OCI-M1 (cell line): ENCODE measurements at places on chromosomes 16 and 17.

GRCh38 chr16:84726669-84727467 lies 27.1 kb downstream of the USP10 start:
- DNase-seq, result peak; percentile 84

DNA sequence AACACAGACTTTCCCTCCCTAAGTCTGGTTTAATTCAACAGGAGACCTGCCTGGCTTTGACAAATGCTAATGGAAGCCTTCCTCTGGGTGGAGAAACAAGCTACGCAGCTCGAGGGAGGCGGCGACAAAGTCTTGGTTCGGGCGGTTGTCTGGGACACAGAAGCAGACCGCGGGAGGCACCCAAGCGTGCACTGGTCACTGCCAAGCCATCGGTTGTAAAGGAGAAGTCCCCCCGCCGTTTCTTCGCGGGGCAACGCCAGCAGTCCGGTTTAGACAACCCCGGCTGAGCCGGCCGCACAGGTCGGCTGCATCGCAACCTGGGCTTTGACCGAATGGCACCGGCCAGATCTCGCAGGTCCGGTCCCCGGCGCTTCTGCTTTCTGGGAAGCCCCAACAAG lies 586 bp downstream of the GLYR1 start:
- DNase-seq, result peak; percentile 59

- DNase-seq, result peak; percentile 37
Observed at GRCh38 chr16:85027958-85028684, 526 bp downstream of the KIAA0513 start.

DNA sequence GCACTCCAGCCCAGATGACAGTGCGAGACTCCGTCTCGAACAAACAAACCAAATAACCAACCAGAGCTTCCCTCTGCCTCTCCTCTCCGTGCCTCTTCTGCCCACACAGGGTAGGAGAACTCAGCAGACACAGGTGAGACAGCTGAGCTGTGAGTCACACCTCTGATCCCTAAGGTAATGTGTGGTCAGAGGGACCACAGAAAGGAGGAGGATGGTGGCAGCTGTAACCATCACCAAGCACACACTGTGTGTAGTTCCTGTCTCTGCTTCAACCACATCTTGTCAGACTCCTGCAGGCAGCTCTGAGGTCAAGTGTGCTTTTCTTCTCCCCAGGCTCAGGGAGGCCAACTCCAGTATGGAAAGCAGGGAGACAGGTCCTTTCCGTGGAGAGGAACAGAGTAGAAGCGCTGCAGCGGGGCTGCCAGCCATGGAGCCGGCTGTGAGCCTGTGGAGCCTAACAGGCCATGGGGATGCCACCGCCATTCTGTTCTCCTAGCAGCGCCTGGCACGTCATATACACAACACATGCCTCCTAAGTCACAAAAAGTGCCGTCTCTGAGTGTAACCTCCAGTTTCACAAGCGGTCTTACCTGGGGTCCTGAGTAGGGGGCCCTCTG lies 7.1 kb downstream of the NUDT16L1 start:
- DNase-seq, result no peak

- DNase-seq, result no peak
Observed at GRCh38 chr16:22989598-22989997, 159.7 kb downstream of the USP31 start.

DNA sequence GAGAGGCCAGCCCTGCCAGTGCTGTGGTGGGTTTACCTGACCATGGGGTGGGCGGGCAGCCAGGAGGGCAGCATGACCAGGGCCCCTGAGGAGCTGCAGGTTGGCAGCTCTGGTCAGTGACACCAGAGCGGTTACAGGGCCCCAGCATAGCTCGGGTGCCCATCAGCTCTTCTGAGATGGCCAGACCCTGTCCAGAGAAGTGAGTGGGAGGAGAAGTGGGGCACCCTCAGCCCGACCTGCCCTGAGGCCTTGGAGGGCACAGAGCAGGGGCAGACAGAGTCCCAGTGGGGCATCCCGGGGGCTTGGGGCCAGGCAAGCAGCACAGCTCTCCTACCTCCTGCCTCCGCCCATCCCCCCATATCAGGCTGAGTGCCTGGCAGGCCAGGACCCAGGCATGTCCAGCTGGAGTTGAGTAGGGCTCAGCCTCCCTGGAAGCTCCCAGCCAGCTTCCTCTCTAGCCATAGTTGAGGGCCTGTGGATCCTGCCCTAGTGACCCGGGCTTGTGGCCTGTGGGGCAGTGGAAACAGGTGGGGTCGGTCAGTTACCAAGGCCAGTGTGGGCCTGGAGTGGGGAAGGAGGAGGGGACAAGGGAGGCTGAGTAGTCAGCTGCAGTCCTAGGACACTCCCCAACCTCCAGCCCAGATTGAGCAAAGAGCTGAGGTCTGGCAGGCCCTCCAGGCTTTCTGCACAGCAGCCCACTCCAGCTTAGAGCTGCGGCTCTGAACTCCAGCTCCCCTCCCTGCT lies 83.5 kb downstream of the AMFR start:
- no peak for DNase-seq

- DNase-seq, result no peak
Observed at GRCh38 chr17:80790021-80790765, 201.4 kb upstream of the CHMP6 start.

- no peak for DNase-seq
Observed at GRCh38 chr17:33261820-33262219, 31.3 kb downstream of the ASIC2 start.

GRCh38 chr17:43068570-43069367 lies 43.7 kb downstream of the RND2 start:
- no peak for DNase-seq

GRCh38 chr17:83080579-83080857 lies 1.1 kb downstream of the METRNL start:
- DNase-seq, result no peak

DNA sequence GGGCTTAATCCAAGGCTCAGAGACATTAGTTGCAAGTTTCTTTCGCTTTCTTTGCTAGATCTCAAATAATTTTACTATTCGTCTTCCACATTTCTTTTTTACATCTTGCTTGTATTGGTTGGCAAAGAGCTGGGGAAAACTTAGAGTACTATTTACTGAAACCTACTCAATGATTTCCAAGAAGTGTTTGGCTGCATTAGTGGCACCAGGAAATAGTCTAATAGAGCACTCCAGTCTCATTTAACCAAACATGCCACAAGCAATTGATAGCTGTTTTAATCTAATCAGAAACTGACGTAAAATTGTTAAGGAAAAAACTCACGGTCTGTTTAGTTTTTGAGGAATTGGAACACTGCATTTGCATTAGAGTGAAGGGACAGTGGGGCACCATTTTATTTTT lies 29.0 kb downstream of the NUP93 start:
- no peak for DNase-seq

- DNase-seq, result no peak
Observed at GRCh38 chr17:78362671-78363070, 2.8 kb upstream of the SOCS3 start.

- DNase-seq, result no peak
Observed at GRCh38 chr17:82324566-82325285, 7.3 kb upstream of the CD7 start.

DNA sequence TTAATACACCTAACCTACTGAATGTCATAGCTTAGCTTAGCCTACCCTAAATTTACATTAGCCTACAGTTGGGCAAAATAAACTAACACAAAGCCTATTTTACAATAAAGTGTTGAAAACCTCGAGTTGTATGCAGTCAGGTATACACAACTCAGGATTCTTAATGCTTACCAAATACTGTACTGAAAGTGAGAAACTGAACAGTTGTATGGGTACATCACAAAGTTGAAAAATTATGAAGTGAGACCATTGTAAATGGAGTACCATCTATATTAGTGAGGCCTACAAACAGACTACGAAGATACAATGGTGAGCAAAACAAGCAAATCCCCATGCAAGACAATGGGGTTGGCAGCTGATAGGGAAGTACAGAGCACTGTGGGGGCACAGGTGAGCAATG lies 79.7 kb downstream of the VAT1L start:
- DNase-seq, result no peak

GRCh38 chr17:43877451-43878155 lies 29.7 kb downstream of the MPP2 start:
- no peak for DNase-seq

GRCh38 chr17:58311429-58311894 lies 17.1 kb downstream of the TSPOAP1 start:
- no peak for DNase-seq

- peak; percentile 73 for DNase-seq
Observed at GRCh38 chr17:1413281-1413791, 13.3 kb upstream of the YWHAE start.

GRCh38 chr17:82698065-82698973 lies at the start of gene RAB40B:
TSS of gene RAB40B (minus strand) at chr17:82698698. CDS start at chr17:82698596, 102 bp downstream.
- DNase-seq, result peak; percentile 98

DNA sequence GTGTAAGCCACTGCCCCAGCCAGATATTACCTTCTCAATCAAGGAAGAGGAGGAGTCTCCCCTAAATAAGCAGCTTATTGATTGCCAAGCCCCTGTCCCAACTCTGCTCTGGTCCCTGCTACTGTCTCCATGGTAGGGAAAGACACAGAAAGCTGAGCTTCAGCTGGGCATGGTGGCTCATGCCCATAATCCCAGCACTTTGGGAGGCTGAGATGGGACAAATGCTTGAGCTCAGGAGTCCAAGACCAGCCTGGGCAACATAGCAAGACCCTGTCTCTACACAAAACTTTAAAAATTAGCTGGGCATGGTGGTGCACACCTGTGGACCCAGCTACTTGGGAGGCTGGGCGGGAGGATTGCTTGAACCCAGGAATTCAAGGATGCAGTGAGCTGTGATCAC lies 6.6 kb downstream of the JUP start:
- DNase-seq, result no peak

GRCh38 chr16:12178251-12178990 lies 201.9 kb downstream of the SNX29 start:
- no peak for DNase-seq

DNA sequence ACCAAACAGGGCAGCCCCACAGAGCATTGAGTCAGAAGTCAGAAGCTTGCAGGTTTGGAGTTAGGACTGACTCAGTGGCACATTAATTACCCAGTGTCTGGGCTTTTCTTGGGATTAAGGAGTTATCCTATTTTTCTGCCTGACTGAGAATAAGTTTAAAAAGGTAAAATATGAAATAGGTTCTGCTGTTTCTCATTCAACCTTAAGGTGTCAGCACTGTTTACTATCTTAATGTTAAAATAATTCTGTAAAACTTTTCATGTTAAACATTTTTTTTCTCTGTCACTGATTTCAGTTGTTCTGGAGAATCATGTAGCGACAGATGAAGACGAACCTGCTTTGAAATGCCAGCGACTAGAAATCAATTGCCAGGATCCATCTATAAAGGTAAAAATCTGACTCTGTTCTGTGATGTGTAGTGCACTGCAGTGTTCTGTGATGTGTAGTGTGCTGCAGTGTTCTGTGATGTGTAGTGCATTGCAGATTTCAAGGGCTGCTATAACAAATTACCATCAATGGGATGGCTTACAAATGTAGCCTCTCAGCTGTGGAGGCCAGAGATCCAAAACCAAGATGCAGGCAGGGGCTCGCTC lies 128.0 kb downstream of the LAT start:
- no peak for DNase-seq

DNA sequence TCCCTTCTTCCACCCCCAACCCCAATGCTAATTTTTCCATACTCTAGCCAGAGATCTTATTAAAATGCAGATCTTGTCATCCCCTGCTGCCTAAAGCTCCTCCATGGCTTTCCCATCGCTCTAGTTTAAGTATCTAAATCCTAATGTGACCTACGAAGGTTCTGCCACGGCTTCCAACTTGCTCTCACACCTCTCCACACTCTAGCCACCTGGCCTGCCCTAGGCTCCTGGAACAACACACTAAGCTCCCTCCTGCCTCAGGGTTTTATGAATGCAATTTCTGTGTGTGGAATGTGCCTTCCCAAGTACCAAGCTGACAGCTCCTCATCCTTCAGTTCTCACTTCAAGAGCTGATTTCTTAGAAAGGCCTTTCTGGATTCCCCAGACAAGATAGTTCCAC lies 16.6 kb downstream of the NXPH3 start:
- no peak for DNase-seq

- no peak for DNase-seq
Observed at GRCh38 chr16:9062301-9062700, 29.1 kb upstream of the HAPSTR1 start.

- no peak for DNase-seq
Observed at GRCh38 chr17:39556423-39556822, 51.3 kb downstream of the NEUROD2 start.

GRCh38 chr17:70872103-70872502 lies 702.8 kb downstream of the KCNJ2 start:
- DNase-seq, result no peak

GRCh38 chr17:58384897-58385296 lies 32.4 kb downstream of the RNF43 start:
- no peak for DNase-seq

GRCh38 chr17:34615326-34615725 lies 35.9 kb downstream of the TMEM132E start:
- no peak for DNase-seq

GRCh38 chr16:56267888-56268287 lies 76.6 kb downstream of the GNAO1 start:
- no peak for DNase-seq

GRCh38 chr17:62064029-62064790 lies 868 bp downstream of the MED13 start:
- DNase-seq, result peak; percentile 72

DNA sequence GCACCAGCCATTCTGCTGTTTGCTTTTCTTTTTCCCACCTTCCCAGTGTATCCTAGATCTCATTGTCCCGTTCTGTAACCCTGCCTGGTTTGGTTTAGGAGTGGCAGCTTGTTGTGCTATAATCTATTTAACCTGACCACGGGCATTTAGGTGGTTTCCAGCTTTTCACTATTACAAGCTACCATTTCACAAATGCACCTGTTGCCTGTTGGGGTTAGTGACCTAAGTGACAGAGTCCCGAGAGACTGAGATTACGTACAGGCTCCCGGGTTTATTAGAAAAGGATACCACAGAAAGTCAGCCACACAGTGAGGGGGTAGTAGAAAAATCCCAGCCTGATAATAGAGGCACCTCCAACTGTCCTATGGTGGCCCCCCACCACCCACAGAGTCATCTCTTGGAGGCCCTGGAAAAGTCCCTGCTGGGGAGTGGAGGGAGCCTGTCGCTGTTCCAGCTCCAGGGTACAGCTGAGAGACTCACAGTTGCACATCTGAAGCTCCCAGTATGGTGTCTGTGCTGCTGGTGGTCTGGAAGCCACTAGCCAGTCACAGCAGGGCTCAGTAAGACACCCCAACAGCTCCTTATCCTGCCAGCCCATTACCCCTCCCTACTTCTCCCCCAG lies 21.2 kb downstream of the CLEC16A start:
- DNase-seq, result no peak

DNA sequence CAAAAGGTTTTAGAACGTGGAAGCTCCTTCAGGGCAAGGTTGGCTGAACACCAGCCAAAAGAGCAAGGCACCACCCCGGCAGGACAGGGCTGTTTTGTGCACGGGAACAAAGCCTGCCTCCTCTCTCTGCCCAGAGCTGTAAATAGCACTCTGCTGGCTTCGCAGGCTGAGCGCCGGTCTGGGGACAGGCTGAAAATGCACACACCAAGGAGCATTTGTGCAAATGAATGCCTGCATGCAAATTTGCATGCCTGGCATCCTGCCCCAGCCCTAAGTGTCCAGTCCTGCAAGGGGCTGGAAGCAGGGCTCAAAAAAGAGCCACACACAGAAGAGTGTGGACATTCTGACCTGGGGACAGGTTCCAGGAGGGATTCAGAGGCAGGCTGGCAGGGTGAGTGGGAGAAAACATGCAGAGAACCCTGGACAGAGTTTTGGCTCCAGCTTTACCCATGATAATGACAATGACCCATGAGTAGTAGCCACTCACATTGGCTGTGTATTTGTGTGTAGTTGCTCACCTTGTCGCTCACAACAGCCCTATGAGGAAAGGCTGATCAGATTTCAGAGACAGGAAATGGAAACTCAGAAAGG lies 11.7 kb downstream of the ABAT start:
- no peak for DNase-seq

- DNase-seq, result no peak
Observed at GRCh38 chr16:71852561-71852960, 6.8 kb downstream of the ATXN1L start.

GRCh38 chr16:78876671-78877070 lies 723.9 kb downstream of the MAF start:
- no peak for DNase-seq
